Large intestine (tissue), 12 donors: ENCODE measurements at places on chromosomes 13 and 19.

DNA sequence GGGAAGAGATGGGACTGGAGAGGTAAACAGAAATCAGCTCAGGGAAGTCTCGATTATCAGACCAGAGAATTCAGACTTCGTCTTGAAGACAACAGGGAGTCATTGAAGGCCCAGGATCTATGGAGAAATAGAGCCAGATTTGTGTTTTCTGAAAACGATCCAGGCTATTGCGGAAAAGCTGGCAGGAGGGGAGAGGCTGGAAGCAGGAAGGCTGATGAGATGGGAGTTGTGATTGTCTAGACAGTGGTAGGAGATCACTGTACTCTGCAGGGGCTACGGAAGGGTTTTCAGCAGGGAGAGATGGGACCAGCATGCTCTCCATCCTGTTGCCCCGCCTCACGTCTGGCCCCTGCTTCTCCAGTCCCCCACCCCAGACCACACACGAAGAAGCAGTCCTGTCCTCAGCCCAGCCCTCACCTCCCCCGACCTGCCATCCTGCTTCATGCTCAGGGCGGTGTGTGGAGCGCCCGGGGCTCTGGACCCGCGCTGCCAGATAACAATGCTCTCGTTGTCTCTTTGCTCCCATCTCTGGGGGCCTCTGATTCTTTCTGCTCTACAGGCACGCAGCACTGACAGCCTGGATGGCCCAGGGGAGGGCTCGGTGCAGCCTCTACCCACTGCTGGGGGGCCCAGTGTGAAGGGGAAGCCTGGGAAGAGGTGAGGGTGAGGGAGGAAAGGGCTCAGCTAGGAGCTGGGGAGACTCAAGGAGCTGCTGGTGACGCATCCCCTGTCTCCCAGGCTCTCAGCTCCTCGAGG is 1.9 kb downstream of the ARHGAP33 start:
- DNase-seq, result no peak

DNA sequence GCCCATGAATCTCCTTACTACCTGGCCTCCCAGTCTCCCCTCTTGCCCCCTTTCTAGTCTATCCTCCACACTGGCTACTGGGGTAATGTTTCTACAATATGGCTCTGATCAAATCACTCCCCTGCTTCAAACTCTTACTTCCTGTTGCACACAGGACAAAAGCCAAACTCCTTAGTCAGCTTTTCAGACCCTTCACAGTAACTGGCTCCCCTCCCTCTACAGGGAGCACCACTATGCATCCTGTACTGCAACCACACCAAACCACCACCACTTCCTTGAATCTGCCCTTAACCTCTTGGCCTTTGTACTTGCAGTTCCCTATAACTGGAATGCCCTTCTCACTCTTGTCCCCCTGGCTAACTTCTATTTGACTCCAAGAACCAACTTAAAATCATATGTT is 32.2 kb downstream of the DEDD2 start:
- DNase-seq, result no peak

DNA sequence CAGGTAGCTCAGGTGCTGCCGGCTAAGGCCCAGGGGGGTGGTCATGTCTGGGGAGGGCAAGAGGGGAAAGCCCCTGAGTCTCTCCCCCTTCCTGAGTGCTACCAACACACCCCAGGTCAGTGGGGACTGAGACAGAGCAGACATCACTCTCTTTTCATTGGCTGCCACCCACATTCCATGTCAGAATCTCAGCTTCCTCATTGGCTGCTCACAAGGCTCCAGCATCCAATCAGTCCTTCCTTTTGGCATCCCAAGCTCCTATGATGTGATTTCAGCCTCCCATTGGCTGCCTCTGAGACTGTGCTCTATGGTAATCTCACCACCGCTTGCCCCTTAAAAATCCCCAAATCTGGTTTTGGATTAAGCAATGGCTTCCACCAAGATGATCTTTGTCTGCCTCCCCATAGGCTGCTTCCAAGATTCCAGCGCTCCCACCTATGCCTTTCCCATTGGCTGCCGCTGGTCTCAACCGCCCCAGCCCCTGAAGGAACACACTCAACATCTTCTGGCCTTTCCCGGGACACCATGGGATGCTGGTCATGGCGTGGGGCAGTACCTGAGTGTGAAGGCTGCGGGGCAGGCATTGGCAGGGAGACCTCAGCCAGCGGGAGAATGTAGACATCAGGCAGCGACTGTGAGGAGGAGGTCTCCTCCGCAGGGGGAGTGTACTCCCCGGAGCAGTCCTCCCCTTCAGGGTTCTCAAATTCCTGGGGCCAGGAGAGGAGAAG is 2.0 kb downstream of the LMTK3 start:
- DNase-seq, result no peak

DNA sequence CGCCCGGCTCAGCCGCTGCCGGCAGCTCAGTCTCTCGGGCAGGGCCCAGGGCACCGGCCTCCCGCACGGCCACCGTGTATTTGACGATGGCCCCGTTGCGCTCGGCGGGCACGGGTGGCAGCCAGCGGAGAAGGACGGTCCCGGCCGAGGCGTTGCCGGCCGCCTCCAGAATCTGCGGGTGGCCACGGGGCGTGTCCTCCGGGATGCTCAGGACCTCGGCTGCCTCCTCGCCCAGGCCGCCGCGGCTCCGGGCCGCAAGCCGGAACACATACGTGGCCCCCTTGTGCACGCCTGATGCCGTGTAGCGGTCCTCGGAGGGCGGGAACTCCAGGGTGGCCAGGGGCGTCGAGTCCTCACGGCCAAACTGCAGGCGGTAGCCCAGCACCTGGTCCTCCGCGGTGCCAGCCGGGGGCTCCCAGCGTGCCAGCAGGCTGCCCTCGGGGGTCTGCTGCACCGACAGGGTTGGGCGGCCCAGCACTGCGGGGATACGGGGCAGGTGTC is 117.7 kb downstream of the PTPRS start:
- DNase-seq, result no peak
